Activated CD4-positive, alpha-beta T cell treated with anti-CD3 and anti-CD28 coated beads, Interleukin-2, amount 50 U/mL, for 48 hours (primary cell): ENCODE measurements at places on chromosomes 16 and 17.

- DNase-seq = no peak
Observed at GRCh38 chr17:80987941-80988461, 3.6 kb upstream of the CHMP6 start.

- DNase-seq = no peak
Observed at GRCh38 chr17:11578998-11579397, 19.3 kb upstream of the DNAH9 start.

DNA sequence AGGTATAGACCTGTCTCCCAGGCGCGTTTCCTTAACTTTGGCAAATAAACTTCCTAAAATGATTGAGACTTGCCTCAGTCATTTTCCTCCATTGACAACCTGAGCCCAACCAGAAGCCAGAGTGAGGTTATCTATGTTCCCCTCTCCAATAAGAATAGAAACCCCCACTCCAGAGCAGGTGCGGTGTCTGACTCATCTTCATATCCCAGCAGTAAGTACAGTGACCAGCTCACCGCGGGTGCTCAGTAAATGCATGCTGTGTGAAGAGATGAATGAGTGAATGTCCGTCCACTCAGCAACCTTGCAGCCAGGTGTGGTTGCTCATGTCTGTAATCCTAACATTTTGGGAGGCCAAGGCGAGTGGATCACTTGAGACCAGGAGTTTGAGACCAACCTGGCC lies 19.5 kb upstream of the CD300E start:
- no peak for DNase-seq

DNA sequence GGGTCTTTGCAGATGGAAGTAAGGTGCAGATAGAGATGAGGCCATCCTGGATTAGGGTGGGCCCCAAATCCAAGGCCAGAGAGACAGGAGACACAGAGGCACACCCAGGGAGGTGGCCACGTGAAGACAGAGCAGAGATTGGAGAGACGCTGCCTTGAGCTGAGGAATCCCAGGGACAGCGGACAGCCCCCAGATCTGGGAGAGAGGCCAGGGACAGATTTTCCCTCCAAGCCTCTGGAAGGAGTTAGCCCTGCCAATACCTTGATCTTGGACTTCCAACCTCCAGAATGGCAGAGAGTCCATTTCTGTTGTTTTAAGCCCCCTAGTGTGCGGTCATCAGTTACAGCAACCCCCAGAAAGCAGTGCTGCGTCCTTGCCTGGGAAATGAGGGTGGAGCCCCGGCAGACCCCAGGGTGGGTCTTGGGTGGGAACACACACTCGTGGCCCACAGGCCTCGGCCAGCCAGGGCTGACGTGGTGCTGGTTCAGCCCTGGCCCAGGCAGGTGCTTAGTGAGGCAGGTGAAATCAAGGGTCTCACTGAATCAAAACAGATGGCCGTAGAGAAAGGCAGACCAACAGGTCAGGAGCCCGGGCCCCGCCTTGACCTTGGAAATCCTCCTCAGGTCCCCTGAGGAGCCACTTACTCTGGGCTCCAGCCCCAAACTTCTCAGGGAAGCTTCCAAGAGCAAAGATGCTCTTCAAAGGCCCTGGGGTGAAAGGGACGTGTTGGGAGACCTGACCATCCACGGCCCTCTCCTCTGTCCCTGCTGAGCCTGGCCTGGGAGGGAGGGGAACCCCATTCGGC lies 169.3 kb downstream of the RBFOX3 start:
- DNase-seq = no peak

DNA sequence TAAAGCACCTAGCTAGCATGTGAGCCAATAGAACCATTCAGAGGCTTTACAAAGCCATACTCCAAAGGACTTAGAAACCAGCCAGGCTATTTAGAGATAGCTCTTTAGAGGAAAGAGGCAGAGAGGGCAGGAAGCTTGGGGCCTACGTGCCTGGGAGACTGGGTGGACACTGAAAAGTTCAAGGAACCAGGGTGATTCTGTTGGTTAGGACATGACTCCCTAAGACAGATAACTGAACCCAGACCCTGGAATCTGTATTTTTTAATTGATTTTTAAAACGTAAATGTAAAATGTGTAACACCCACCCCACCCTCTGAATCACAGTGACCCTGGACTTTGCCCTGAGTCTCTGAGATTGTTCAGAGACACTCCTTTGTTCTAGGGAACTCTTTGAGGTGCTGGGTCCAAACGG lies 16.1 kb upstream of the GNA13 start:
- no peak for DNase-seq
